ENCODE measurements at places on chromosomes 12 and 14. TPM values are rescaled to one million over a fixed set of nuclear protein-coding genes. Genes with fewer than 3 reads are reported as not detected.

- peak; percentile 17 for DNase-seq
These were observed 1.8 kb upstream of the ZBTB39 start for GRCh38 chr12:57008178-57008577.

DNA sequence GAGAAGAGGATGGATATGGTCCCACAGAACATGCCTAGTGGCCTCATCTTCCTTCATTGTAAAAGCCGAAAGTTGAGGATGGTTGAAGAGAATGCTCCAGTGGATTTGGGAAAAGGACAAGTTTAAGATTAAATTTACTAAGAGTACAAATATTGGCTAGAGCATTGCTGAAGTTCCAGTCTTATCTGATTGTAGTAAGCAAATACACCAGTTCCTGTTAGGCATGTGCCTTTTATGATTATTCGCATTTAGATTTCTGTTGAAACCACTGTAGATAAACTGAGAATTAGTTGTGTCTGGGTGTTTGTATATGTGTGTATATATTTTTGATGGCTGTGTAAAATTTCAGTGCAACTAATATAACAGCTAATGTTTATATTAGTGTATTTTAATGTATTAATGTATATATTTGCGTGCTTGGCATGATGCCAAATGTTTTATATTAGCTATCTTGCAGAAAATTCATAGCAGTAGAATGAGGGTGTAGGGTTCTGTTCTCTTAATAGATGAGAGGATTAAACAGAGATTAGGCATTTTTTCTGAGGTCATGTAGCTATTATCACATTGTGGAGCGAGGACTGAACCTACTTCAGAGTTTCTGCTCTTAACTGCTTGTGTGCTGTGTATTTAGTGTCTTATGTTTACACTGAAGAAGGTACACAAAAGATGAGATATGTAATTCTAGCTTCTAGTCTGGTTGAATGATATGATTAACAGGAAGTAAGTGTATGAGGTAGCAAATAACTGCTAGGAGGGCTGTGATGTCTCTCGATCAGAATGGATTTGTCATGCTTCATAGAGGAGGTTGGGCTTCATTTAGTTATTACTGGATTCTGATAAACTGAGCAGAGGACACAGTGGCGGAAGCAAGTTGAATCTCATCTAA is 21.1 kb downstream of the FKBP3 start:
- DNase-seq, result no peak

L2HGDH gene
- 18.8 TPM for total RNA-seq

GRCh38 chr12:99611117-99611516 is 36.4 kb upstream of the GARIN6 start:
- no peak for DNase-seq

GRCh38 chr14:84750284-84750683 is 779.7 kb upstream of the FLRT2 start:
- no peak for DNase-seq

DNA sequence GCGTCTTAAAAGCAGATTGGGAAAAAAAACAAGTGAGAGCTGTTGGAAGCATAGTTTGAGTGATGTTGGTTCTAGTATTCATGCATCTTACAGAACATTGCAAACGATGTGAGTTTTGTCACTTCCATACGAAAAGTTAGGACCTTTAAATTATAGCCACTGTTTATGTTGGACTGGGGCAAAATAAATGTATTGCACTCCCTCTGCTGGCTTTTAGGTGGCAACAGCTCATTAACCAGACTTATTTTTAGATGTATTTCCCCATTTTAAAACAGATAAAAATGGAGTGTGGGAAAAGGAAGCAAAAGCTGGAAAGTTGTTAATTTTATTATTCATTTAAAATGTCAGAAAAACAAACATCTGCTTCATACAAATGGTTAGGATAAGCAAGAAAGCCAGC is 111.9 kb downstream of the LGR5 start:
- no peak for DNase-seq

GRCh38 chr12:74539261-74539660 is 1.6 kb downstream of the ATXN7L3B start:
- DNase-seq, result no peak

Measured in activated CD8-positive, alpha-beta T cell treated with anti-CD3 and anti-CD28 coated beads for 36 hours (primary cell).